ENCODE measurements at places on chromosomes 16 and 17.

- DNase-seq: no peak
These were observed 36.3 kb downstream of the MYH3 start for GRCh38 chr17:10620823-10621222.

DNA sequence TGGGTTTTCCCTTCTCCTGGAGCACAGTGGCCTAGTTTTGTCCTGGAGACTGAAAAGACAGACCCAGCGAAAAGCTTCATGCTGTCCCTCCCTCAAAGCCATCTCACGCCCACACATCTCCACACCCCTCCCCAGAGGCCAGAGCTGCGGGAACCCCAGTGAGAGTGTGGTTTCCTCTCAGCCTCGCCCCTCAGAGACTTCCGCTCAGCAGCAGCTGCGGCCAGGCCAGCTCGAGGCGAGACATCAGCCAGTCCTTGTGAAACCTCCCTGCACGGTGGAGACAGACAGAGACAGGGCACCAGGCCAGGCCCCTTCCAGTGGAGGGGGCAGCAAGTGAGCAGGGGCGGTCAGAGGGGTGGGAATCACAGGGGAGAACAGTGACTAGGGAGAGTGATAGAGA is 77.0 kb upstream of the TNRC6C start:
- peak; percentile 94 for DNase-seq

GRCh38 chr17:58564243-58564642 is 49.8 kb upstream of the MTMR4 start:
- DNase-seq: no peak

- no peak for DNase-seq
These were observed at the start of gene C17orf114 for GRCh38 chr17:4802228-4802627. Gene C17orf114, minus strand, starts transcription at chr17:4802328.

DNA sequence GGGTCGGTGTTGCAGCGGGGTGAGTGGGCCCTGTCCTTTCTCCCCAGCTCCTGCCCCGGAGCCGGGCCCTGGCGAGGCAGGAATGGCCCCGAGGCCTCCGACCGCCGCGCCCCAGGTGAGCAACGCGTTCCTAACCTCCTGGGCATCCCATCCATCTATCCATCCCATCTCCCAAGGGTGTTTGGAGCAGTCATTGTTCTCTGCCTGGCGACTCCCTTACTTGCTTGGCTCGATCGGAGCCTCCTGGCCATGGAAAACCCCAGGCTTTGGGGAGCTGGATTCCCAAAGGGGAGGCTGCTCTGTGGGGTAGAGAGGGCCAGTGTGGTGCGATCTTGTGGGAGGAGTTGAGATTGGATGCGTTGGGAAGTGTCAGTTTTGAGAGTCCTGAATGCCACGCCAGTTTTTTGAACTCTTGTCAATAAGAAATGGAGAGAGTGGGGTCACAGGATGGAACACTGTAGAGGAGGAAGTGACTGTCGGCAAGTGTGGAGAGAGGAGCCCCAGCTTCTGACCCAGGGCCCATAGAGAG is 684 bp downstream of the ZFP90 start:
- DNase-seq: no peak

DNA sequence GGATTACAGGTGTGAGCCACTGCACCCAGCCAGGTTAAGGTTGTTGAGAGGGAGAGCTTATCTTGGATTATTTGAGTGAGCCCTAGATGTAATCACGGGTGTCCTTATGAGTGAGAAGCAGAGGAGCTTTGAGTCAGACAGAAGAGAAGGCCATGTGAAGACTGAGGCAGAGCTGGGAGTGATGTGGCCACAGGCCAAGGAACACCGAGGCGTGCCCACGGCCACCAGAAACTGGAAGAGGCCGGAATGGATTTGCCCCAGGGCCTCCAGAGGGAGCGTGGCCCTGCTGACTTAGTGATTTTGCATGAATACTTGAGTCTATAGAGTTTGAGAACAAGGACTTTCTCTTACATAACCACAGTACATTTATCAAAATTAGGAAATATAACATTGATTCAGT is 137.7 kb downstream of the RPTOR start:
- no peak for DNase-seq

DNA sequence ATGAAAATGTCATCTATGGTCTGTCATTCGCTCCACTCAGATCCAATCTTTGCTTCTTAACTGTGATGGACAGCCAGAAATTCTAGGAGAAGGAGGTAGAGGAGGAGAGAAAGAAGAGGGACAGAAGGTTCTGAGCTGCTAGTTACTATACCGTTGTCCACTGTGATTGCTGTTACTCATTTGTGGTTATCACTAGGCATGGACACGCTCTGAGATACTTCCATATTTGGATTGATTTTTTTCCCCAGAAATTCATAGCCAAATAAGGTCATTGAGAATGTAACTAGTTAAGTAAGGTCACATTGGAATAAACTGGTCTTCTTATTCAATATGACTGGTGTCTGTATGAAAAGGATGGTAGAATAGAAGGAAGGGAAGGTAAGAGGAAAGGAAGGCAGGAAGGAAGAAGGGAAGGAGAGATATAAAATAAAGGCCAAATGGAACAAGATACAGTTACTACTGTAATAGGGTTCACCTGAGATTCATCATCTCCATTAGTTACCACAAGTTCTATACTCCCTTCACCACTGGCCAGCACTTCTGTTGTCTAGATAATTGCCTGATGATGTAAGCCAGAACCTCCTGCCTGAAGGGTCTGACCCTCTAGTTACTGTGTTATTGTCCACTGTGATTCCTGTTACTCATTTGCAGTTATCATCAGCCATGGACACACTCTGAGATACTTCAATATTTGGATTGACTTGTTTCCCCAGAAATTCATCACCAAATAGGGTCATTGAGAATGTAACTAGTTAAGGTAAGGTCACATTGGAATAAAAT is 2.9 kb downstream of the KRTAP9-7 start:
- no peak for DNase-seq

- no peak for DNase-seq
These were observed 21.8 kb downstream of the XYLT1 start for GRCh38 chr16:17448640-17449638.

DNA sequence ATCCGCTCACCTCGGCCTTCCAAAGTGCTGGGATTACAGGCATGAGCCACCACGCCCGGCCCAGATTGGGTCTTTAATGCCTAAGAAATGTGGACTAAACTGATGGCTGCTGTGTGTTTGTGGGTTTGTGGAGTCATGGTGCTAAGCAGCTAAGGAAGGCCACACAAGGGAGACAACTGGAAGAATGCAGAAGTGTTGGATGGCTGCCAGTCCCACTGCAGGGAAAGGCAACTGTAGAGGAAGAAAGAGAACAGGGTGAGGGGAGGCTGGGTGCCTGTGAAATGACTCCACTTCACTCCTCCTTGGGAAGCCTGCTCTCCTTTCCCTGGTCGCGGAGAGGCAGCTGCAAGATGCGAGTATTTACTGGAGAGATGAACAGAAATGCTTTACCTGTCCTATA is 23.5 kb upstream of the SIAH1 start:
- no peak for DNase-seq

DNA sequence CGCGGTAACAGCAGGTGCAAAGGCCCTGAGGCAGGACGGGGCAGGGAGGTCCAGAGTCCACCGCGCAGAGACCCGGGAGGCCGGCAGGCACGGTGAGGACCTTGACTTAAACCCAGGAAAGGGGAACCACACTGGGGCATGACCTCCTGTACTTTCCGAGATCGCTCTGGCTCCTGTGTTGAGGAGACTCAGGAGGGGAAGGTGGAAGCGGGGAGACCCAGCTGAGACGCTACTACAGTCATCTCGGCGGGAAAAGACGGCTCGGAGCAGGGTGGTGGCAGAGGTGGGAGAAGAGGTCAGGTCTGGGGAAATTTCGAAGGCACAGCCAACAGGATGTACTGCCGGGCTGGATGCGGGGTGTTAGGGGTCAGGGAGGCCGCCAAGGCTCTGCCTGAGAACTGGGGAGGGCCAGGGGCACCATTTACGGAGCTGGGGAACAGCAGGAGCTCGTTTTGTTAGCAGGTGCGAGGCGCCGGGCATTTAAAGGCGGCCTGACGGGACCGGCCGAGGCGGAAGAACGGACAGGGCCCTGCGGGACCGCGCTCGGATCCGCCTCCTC is 22.3 kb downstream of the NPTX1 start:
- no peak for DNase-seq
